ENCODE measurements at places on chromosomes 1 and 21. TPM values are rescaled to one million over a fixed set of nuclear protein-coding genes. Genes with fewer than 3 reads are reported as not detected.

Gene HTR6
- not detected for total RNA-seq

- no peak for DNase-seq
These were observed at the start of gene KPRP for GRCh38 chr1:152757747-152758146. Gene KPRP (plus strand): TSS chr1:152758025. CDS start chr1:152759589, 1,564 bp downstream.

Gene ERO1B
- total RNA-seq: 2.4 TPM

Gene PADI3
- not detected for total RNA-seq

Gene TNFRSF8
- 27.9 TPM for total RNA-seq

DNA sequence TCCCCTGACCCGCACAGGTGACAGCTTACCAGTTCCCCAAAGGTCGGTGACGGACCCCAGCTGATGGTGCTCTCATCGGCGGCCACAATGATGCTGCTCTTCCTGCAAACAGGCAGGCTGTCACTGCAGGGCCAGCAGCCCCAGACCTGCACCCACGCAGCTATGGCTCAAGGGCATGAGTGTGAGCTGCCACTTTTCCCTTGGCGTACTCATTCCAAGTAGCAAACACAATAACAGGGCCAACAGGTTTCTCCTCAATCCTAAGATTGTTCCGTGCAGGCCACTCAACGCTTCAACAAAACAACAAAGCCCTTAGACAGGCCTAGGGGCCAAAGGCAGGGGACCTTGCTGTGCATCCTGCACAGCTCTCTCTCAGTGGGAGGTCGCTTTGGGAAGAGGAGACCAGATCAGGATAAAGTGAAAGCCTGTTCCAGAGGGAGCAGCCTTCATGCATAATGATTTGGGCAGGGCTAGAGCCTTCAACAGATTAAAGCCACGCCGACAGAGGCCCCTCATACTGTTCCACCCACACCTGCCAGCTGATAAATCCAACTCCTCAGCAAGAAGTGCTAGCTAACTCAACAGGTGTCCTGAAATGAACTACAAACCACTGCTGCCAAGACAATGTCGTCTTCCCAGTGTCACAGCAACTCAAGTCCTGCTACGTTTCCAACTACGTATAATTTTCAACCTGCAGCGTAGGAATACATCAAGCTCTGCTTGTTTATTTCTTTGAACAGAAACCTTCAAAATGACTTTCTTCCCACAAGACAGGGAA lies 27.2 kb downstream of the RCC2 start:
- no peak for DNase-seq

Gene HHIPL2
- total RNA-seq: 0.16 TPM
